ENCODE measurements at places on chromosomes 13 and 19. TPM values are rescaled to one million over a fixed set of nuclear protein-coding genes. Genes with fewer than 3 reads are reported as not detected.

PDE4C gene
- 0.09 TPM for total RNA-seq

C2CD4C gene
- 0.38 TPM for total RNA-seq

PEAK3 gene
- not detected for total RNA-seq

TMEM145 gene
- total RNA-seq = 0.19 TPM

LILRA1 gene
- not detected for total RNA-seq

CBARP gene
- total RNA-seq = 1.3 TPM

HPN gene
- not detected for total RNA-seq

KLK4 gene
- not detected for total RNA-seq

Data from endothelial cell of coronary artery (primary cell).